ENCODE measurements at places on chromosomes 5 and 9. TPM values are rescaled to one million over a fixed set of nuclear protein-coding genes. Genes with fewer than 3 reads are reported as not detected.

SPEF2 gene
- 31.2 TPM for total RNA-seq

DENND4C gene
- total RNA-seq = 20.1 TPM

TPPP gene
- 0.14 TPM for total RNA-seq

MRPL41 gene
- total RNA-seq = 31.6 TPM

SPAG8 gene
- 1.3 TPM for total RNA-seq

ELOVL7 gene
- 0.27 TPM for total RNA-seq

GRXCR2 gene
- not detected for total RNA-seq

NUTM2G gene
- total RNA-seq = not detected

PAIP1 gene
- 44.6 TPM for total RNA-seq

PCDHGA12 gene
- 0.16 TPM for total RNA-seq

ZCCHC7 gene
- 29.1 TPM for total RNA-seq

PCDHGA4 gene
- total RNA-seq = not detected

TTC1 gene
- 42.8 TPM for total RNA-seq

NIPAL4 gene
- 3.9 TPM for total RNA-seq

ARHGEF28 gene
- total RNA-seq = not detected

IRX2 gene
- total RNA-seq = not detected

MYO10 gene
- 1.5 TPM for total RNA-seq

KIAA1191 gene
- total RNA-seq = 58.9 TPM

FIBCD1 gene
- not detected for total RNA-seq

PCDHA10 gene
- total RNA-seq = not detected

PDE8B gene
- 0.10 TPM for total RNA-seq

PCDHB13 gene
- not detected for total RNA-seq

SPARC gene
- 0.91 TPM for total RNA-seq

PCDHGB1 gene
- total RNA-seq = not detected

IRF1 gene
- total RNA-seq = 156 TPM

OBP2B gene
- total RNA-seq = not detected

IGFBPL1 gene
- total RNA-seq = not detected

TRIM7 gene
- 4.8 TPM for total RNA-seq

TNIP1 gene
- 221 TPM for total RNA-seq

RGS3 gene
- 56.1 TPM for total RNA-seq

LCN2 gene
- not detected for total RNA-seq

POC5 gene
- 17.2 TPM for total RNA-seq

UBTD2 gene
- 4.4 TPM for total RNA-seq

HTR4 gene
- not detected for total RNA-seq

PCDHA9 gene
- not detected for total RNA-seq

DCAF10 gene
- 17.4 TPM for total RNA-seq

DOCK2 gene
- 220 TPM for total RNA-seq

PCDHAC1 gene
- not detected for total RNA-seq

SLC34A1 gene
- 0.07 TPM for total RNA-seq

ITGA2 gene
- total RNA-seq = 0.77 TPM

UAP1L1 gene
- total RNA-seq = 7.5 TPM

IL3 gene
- 9.7 TPM for total RNA-seq

IFNA8 gene
- not detected for total RNA-seq

NPR3 gene
- total RNA-seq = not detected

INSYN2B gene
- not detected for total RNA-seq

CCL27 gene
- 0.64 TPM for total RNA-seq

BTNL3 gene
- total RNA-seq = not detected

ENTREP1 gene
- total RNA-seq = not detected

GABBR2 gene
- not detected for total RNA-seq

ANKRD34B gene
- total RNA-seq = 0.25 TPM

TMOD1 gene
- total RNA-seq = 1.5 TPM

Measured in activated naive CD4-positive, alpha-beta T cell treated with anti-CD3 and anti-CD28 coated beads, Interleukin-2, amount 50 U/mL, for 72 hours (primary cell).